KBM-7 (cell line): ENCODE measurements at places on chromosomes 12 and 14.

DNA sequence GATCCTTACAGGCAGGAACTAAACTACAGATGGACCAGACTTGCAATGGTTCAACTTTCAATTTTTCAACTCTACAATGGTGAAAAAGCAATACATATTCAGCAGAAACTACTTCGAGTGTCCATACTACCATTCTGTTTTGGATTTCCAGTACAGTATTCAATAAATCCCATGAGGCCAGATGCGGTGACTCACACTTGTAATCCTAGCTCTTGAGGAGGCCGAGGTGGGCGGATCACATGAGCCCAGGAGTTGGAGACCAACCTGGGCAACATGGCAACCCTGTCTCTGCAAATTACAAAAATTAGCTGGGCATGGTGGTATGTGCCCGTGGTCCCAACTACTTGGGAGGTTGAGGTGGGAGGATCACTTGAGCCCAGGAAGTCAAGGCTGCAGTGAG, 336.1 kb downstream of the MED13L start:
- no peak for DNase-seq

DNA sequence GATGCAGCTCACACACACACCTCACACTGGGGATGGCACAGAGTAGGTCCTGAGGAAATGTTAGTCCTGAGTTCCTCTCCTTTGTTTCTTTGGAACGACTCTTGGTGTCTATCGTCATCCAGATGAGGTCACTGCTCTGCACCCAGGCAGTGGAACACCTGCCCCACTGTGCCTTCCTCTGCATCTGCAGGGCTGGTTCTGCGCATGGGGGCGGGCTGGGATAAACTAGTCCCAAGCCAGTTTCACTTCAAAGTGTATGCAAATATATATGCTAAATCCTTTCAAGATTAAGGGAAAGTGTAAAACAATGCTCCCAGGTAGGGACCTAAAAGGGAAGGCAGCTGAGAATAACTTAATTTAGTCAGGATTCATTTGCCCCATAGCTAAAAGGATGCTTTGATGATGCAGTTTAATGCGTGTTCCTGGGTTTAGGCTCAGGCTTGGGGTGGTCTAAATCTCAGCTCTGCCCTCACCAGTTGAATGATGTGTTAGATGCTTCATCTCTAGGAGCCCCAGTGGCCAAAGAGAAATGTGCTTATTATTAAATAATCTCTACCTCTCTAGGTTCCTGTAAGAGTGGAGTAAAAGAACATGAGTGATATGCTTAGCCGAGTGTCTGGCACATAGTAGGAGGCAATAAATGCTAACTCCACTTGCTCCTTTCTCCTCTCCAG, 47.1 kb upstream of the OVCH1 start:
- no peak for DNase-seq

DNA sequence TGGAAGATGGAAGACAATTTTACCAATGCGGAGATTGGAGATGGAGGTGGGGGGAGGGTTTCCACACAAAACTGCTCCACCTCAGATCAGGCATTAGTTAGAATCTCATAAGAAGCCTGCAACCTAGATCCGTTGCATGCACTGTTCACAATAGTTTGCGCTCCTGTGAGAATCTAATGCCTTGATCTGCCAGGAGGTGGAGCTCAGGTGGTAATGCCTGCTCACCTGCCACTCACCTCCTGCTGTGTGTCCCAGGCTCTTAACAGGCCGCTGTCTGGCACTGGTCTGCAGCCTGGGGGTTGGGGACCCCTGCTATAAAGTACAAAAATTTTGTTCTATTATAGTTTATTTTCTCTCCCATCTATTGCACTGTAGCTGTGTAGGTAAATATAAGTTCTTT, 84.9 kb upstream of the FOXG1 start:
- DNase-seq = no peak

- DNase-seq = no peak
Measured at GRCh38 chr14:52313462-52313861, 650 bp upstream of the PTGER2 start.

- DNase-seq = no peak
Measured at GRCh38 chr12:121248622-121249021, 38.7 kb downstream of the P2RX4 start.

DNA sequence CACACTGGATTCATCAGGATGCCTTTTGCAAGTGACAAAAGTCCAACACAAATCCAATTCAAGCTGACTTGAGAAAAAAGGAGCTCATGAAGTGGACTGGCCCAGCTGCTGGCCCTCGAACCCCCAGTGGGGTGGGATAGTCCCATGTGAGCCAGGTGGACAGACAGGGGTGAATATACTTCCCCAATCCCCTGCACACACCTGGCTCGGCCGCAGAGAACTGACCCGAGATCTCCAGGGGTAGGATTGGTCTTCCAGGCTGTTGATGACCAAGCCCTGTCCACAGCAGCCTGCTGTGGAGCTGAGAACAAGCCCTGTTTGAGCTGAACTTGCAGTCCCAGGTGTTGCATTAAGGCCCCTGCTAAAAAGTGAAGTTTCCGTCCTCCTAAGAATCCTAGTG, 56.2 kb downstream of the TPCN1 start:
- DNase-seq = no peak

DNA sequence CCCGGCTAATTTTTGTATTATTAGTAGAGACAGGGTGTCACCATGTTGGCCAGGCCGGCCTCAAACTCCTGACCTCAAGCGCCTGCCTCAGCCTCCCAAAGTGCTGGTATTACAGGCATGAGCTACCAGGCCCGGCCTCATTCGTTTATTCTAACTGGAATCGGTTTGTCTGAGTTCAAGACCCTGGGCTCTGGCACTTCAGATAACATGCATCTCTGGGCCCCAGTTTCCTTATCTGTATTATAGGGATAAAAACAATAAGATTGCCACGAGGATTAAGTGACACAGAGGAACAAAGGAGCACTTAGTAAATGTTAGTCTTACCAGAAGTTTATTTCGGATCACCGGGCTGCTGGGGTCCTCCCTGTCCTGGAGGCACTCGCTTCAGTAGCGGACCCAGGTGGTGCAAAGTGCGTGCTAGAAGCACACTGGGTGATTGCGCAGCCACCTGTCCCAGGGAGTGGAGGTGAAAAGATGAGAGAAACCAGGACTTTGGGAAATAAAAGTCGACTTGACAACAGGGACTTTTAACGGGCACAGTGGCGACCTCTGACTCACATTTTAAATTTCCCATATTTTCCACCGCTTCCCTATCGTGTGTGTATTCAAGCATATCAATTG, 37.5 kb downstream of the ACACB start:
- DNase-seq = peak; percentile 40

GRCh38 chr14:54010981-54011380, 54.4 kb upstream of the BMP4 start:
- no peak for DNase-seq

DNA sequence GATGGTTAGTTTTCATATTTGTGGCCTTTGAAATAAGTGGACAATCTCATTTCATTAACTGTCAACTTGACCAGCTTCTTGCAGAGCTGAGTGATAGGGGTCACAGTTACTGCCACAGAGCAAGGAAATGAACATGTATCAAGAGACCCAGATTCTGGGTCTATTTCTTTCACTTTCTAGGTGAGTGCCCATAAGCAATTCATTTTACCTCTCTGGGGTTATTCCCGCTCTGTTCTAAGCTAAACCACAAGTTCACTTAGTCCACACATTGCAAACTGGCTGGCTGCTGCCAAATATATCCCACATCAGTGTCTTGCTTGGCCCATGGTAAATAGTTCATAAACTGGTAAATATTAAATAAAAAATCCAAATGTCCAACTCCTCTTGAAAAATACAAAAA, 29.9 kb downstream of the GPHB5 start:
- no peak for DNase-seq

DNA sequence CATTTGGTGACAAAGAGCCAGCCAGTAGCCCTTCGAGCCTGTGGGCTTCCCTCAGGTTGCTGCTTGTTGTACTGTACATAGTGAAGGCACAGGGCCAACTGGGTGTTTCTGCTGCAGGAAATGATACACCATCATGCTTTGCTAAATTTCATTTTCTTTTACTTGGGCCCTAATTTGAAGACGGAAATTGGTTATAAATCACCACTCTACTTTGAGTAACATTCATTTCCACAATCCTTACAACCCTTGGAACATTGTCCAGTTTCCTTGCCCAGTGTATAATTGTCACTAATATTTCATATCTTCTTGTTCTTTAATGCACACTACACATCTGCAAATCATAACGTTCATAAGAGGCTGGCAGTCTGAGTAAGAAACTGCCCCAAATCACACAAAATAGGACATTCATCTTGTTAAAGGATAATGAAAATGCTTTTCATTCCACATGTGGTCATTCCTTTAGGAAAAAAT, 30.2 kb downstream of the MSRB3 start:
- no peak for DNase-seq

- no peak for DNase-seq
Measured at GRCh38 chr14:52312931-52313355, 1.2 kb upstream of the PTGER2 start.

GRCh38 chr12:68481181-68481941, 129.3 kb upstream of the RAP1B start:
- peak; percentile 42 for DNase-seq

GRCh38 chr14:21553266-21553665, 26.6 kb downstream of the OR10G3 start:
- no peak for DNase-seq

- DNase-seq = no peak
Measured at GRCh38 chr12:129127211-129127610, 273.9 kb downstream of the GLT1D1 start.
